ENCODE measurements at places on chromosomes 7 and 10.

GRCh38 chr7:117737926-117738325, 135.3 kb downstream of the CTTNBP2 start:
- DNase-seq, result peak; percentile 40

GRCh38 chr10:1308962-1309616, 252.9 kb downstream of the WDR37 start:
- no peak for DNase-seq

DNA sequence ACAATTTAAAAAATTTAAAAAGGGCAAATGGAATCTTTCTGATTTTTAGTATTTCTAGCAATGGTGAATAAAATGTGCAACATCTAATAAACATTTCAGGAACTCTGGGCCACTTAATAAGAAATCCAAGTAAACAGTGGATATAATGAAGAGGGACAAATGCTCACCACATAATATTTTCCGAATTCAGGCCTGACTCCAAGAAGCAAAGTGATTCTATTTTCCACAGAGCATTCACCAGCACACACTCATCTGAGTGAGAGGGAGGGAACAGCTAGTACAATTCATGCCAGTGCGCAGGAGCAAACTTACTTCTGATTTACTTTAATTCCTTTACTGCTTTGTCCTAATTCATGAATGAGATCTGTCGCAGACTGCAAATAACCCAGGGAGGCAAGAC, 10.1 kb downstream of the NPVF start:
- DNase-seq, result no peak

DNA sequence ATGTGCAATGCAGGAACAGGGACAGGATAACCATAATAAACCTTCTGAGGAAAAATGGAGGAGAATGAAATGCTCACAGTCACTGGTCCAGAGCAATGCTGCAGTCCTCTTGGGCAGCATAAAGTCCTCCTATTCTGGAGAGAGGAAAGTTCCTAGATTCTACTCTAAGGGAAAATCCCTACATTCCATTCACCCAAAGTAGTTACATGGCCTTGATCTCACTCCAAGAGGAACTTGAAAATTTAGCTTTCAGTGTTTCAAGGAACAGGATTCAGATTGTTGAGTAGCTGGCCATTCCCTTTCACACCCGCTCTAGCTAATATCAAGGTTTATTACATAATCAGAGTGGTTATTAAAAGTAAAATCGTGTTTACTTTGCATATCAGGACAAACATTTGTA, 168.3 kb downstream of the CHRM2 start:
- no peak for DNase-seq

GRCh38 chr10:7541137-7542087, 125.4 kb downstream of the ITIH5 start:
- DNase-seq, result no peak

DNA sequence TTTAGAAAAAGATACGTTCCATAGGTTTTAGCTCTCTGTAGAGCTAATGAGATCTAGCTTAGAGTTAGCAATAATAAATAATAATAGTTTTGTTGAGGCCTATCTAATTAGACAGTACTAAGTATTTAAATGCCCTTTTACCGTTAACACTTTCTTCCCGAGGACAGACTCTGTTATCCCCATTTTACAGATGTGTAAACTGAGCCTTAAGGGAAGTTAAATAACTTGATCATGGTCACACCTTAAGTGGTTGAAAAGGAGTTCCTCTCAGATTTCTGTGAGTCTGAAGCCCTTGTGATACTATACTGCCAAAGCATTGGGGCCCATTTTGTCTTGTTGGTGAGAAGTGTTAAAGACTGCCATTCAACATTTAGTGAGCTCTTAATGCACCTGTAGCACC, 61.6 kb downstream of the CYP51A1 start:
- DNase-seq, result no peak

GRCh38 chr10:107232013-107232412, 67.5 kb upstream of the SORCS1 start:
- no peak for DNase-seq

- DNase-seq, result no peak
Measured at GRCh38 chr7:157397036-157397720, 60.4 kb downstream of the DNAJB6 start.

- no peak for DNase-seq
Measured at GRCh38 chr10:92027141-92027540, 103.6 kb downstream of the BTAF1 start.

DNA sequence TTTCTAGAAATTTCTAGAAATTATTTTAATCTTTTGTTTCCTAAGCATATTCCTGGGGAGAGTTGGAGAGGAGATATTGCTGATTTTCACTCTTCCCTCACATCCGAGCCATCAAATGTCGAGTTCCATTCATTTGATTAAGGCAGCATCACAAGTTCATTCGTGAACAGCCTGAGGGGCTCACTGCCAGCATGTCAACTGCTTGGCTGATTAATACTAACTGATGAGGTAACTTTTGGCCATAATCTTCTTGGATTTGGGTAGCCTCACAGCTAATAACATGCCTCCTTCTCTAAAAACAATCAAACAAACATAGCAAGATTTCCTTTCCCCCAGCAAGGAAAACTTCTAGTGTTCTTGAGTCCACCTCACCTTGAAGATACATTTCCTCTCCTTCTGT, 87.1 kb upstream of the AFAP1L2 start:
- DNase-seq, result peak; percentile 13

DNA sequence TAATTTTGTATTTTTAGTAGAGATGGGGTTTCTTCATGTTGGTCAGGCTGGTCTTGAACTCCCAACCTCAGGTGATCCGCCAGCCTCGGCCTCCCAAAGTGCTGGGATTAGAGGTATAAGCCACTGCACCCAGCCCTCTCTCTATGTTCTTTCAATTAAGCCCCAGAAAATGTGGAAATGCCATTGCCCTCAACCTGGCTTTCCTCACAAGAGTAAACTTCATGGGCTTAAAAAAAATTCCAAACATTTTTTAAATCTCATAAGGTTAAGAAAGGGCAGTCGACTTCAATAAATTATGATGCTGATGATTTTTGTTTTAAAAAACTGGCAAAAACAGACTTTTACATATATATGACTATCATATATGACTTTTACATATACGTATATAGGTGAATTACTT, 107.6 kb downstream of the TES start:
- DNase-seq, result no peak

DNA sequence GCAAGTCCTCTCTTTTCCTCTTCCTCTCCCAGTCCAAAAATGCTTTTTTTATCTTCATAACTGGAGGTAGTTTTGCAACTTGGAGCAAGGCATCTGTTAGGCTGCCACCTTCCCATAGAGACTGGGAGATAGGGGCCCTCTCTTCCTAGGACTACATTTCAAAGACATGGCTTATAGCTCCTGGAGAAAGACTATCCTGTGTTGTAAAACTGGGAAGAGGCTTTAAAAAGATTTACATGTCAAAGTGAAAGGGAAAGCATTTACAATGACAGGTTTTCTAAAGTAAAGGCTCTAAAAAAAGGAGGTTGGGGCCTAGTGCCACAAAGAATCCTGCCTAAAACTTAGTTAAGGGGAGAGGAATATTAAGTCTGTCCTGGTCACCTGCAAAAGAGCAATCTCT, 82.2 kb upstream of the SEMA3E start:
- DNase-seq, result no peak

- DNase-seq, result peak; percentile 65
Measured at GRCh38 chr7:78770422-78771410, 682.8 kb downstream of the MAGI2 start.

DNA sequence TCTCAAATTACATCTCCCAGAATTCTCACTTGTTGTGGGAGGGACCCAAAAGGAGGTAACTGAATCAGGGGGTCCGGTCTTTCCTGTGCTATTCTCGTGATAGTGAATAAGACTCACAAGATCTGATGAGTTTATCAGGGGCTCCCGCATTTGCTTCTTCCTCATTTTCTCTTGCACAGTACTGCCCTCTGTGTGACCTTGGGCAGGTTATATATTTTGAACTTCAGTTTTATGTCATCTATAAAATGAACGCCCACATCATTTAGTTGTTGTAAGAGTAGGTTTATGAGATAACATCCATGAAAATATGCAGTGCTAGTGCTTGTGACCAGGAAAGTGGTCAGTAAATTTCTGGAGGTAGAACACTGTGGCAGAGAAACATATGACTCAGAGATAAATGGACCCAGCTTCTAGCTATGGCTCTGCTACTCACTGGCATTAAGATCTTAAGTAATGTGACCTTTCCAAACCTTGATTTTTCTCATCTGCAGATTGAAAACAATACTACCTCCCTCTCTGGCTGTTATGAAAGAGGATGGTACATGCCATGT, 44.3 kb downstream of the SCRN1 start:
- DNase-seq, result no peak

DNA sequence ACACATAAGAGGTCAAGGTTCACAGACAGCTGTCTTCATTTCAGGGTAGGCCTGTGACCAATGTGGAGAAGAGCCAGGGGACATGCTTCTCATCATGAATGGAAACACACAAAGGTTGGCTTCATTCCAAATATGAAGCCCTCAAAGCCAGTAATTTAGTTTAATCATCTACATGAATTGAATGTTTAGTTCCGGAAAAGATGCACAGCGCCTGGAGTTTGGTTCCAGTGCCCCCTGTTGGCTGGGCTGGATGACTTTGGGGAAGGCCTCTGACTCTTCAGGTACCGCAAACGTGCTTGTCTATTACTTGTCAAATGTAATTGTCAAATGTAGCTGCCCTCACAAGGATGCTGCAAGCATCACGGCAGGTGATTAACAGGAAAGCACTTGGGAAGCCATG, 130.7 kb downstream of the ADRA2A start:
- DNase-seq, result no peak

DNA sequence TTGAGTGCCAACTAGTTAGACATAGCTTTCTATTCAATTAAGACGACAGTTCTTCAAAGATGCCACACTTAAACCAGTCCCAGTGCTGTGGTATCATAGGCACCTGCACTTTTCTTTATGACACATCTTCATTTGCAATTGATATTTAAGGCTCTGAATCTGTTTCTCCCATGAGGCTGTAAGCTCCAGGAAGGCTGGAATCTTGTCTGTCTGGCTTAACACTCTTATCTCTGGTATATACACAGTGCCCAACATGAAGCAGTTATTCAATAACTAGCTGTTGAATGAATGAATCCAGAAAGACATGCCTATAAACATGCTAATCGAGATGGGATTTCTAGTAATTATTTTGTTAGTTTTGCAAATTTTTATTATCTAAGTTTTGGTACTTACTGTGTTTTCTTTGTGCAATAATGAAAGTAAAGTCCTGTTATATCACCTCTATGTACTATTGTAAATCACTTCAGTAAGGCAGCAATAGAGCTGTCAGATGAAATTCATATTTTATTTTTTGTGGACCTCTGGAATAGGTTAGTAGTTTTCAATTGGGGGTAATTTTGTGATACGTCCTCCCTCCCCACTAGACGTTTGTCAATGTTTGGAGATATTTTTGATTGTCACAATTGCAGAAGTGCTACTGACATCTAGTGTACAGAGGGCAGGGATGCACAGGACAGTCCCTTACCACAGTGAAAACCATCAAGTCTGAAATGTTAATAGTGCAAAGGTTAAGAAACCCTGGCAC, 51.3 kb upstream of the STEAP4 start:
- DNase-seq, result no peak

- peak; percentile 49 for DNase-seq
Measured at GRCh38 chr10:27680006-27680557, 65.5 kb downstream of the MKX start.

DNA sequence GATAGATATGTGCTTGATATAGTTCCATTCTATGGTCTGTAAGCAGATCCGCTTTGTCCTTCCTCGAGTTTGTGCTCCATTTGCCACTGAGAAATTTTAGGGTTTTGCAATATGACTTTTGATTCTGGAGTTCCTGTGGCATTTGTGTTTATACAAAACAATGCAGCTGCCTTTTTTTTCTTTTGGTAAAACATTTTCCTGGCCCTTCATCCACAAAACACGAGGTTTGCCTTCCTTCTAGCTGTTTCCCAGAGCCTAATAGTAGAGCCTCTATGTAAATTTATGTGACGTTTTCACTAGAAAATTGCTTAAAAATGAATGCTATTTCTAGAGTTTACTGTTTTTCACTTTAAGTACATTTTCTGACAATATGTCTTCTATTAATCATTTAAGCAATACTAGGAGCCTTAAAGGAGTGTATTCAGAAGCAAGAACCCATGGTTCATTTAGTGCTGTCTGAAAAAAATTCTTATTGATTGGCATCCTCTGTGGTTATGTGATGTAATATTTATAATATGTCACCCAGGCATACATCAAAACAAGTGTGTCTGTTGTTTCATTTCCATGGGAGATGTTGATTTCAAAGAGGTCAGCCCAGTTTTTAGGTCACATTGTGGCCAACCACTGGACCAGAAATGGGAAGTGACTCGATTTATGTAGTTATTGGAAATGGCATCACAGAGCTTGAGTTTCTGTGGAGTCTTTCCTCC, 618.3 kb downstream of the LRMDA start:
- DNase-seq, result no peak

GRCh38 chr10:78353636-78354035, 320.0 kb downstream of the RPS24 start:
- DNase-seq, result no peak

DNA sequence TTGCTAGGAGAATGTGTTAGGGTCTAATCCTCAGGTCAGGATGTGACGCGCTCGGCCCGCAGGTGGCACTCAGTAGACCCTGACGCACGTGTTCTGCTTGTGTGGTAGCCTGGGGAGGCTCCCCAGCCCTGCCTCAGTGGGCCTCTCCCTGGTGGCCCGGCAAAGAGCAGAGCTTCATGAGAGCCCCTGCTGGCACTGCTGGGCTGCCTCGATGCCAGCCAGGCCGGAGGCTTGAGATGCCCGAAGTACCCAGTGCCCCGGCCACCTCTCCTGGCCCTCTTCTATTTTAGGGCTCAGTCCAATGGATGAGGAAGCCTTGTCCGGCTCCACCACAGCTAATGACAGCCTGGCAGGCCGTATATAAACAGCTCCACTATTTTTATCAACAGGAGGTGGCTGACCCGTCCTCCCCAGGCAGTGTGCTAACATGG, 42.0 kb downstream of the PRF1 start:
- DNase-seq, result no peak

GRCh38 chr10:25561758-25562157, 372.3 kb upstream of the MYO3A start:
- DNase-seq, result no peak

DNA sequence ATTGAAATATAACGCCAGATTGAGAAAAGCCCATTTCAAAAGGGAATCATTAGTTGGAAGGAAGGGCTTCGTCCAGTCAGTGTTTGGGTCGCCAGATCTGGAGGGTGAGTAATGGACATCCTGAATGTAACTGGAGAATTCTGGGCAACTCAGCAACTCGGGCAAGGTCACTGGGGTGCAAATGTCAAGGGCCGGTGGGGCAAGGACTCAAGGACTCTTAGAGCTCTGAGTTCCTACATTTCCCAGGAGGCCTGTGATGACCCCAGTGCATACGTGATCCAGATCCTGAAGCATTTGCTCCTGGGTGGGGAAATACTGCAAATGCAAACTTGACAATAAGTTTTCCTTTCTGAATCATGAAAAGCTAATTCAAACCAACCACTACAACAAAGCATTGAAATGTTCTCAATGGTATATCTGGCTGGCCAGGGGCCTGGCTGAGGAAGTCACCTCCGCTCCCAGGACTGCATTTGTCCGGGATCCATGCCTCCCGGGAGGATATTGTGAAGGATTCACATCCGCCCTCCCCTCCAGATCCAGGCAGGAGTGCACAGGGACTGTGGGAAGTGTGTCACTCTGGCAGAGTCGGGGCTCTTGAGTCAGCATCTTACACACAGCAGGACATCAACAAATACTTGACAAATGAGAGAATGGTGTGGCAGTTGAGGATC, 164.0 kb downstream of the FANK1 start:
- DNase-seq, result no peak

GRCh38 chr10:103789771-103790201, 65.6 kb downstream of the SH3PXD2A start:
- no peak for DNase-seq
